T-cell (primary cell): ENCODE measurements at places on chromosomes 1 and 21. TPM values are rescaled to one million over a fixed set of nuclear protein-coding genes. Genes with fewer than 3 reads are reported as not detected.

The SPAG17 gene
- not detected for total RNA-seq

The ZBTB18 gene
- total RNA-seq, result 57.9 TPM

The C1orf174 gene
- 33.4 TPM for total RNA-seq

The TRAF3IP3 gene
- total RNA-seq, result 465 TPM

The GJA8 gene
- total RNA-seq, result not detected

The KLHDC8A gene
- total RNA-seq, result 0.30 TPM

The B3GALT5 gene
- total RNA-seq, result not detected

The BROX gene
- 52.0 TPM for total RNA-seq

The BEST4 gene
- 0.75 TPM for total RNA-seq

The HMGN1 gene
- 239 TPM for total RNA-seq

The KIRREL1 gene
- total RNA-seq, result 0.16 TPM

The ADAM30 gene
- not detected for total RNA-seq

The S100A9 gene
- 3.5 TPM for total RNA-seq

The APH1A gene
- 133 TPM for total RNA-seq

The ATG4C gene
- 9.8 TPM for total RNA-seq

The TLCD4 gene
- total RNA-seq, result 0.09 TPM

The SPATA46 gene
- not detected for total RNA-seq

The CRYBG2 gene
- 3.0 TPM for total RNA-seq

The ETV3L gene
- not detected for total RNA-seq

The IL12RB2 gene
- total RNA-seq, result 3.5 TPM

The ATP1A2 gene
- not detected for total RNA-seq

The RGS21 gene
- not detected for total RNA-seq

The SPATA17 gene
- total RNA-seq, result not detected

The LRIG2 gene
- total RNA-seq, result 22.6 TPM

The DPYD gene
- 74.1 TPM for total RNA-seq

The TINAGL1 gene
- total RNA-seq, result 0.61 TPM

The C1QC gene
- total RNA-seq, result 1.9 TPM

The UBL4B gene
- total RNA-seq, result not detected

The SELP gene
- total RNA-seq, result 3.4 TPM

The SLC25A44 gene
- 16.8 TPM for total RNA-seq

The BEND5 gene
- 7.9 TPM for total RNA-seq
